Spleen (tissue), 13 donors: ENCODE measurements at places on chromosomes 1 and 21. TPM values are rescaled to one million over a fixed set of nuclear protein-coding genes. Genes with fewer than 3 reads are reported as not detected.

DNA sequence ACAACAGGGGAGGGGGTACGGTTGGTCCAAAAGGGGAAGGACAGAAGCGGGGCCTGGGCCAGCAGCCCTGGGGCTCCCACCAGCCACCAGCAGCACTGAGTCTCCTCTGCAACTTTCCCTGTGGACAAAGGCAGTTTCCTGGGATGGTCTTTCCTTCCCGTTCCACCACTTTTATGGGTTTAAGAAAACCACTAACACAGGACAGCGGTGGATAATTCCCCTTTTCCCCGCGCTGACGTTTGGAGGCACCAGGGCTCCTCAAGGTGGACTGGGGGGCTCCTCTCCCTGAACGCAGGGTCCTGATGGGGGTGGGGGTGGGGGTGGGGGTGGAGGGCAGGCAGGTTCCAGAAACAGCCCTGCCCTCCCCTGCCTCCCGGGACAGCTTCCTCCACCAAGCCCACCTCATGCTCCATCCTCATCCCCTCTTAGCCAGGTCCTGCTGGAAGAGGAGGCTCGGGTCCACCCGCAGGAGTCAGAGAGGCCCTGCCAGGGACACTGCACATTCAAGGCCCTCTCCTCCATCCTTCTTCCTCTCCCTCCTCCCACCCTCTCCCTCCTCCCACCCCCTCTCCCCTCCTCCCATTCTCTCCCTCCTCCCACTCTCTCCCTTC lies 4.8 kb upstream of the COL6A1 start:
- no peak for DNase-seq

DNA sequence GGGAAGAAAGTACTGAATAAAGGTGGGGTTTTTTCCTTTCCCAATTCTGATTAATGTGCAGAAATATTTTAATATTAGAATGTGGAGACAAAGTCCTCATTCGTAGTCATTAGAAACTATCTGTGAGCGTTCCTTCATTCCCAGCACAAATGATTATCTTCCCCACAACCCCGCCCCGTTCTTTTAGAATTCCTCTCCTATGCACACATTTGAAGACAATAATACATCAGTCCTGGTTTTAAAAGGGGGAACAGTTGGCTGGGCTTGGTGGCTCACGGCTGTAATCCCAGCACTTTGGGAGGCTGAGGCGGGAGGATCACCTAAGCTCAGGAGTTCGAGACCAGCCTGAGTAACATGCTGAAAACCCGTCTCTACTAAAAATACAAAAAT lies 876 bp downstream of the ALDH9A1 start:
- DNase-seq, result no peak

- no peak for DNase-seq
Observed at GRCh38 chr21:16159213-16159970, 429.6 kb downstream of the USP25 start.

DNA sequence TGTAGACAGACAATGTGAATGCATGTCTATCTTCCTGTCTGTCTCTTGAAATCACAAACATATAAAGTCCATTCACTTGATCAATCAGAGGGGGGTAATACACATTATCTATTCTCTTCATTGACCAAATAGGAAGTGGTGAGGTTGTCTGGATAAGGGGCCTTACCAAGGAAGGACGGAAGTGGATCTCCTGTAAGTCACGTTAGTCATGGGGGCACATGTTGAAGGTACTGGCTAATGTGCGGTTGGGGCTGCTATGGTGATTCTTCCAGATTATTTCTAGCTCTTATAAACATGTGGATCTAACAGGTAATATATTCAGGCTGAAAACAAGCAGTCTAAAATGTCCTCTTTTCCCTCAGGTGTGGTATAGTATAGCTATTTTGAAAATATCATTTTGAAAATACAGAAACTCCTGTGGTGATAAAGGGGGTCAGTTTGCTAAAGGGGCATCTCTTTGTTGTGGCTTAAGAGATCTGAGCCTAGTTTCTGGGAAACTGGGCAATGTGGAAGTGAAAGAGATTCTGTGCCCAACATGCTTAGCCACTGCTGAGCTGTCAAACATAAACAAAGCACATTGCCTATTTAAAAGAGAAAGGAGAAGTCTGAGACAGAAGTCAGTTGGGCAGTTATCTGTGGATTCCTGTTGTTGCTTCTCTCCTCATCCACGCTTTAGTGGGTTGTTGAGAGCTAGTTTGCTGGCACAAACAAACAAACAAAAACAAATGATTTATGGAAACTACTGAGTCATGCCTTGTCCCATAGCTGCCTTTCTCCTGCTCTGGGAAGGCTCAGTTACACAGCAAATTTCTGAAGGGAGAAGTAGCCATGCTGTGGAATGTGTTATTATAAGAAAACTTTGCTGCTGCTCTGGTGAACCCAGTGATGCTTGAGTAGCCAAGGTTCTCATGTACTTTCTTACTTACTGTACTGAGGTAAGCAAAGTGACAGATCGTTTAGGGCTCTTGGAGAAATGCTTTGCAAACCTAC lies 166.9 kb downstream of the HLX start:
- no peak for DNase-seq

GRCh38 chr1:29880556-29880955 lies 644.2 kb downstream of the PTPRU start:
- no peak for DNase-seq

DNA sequence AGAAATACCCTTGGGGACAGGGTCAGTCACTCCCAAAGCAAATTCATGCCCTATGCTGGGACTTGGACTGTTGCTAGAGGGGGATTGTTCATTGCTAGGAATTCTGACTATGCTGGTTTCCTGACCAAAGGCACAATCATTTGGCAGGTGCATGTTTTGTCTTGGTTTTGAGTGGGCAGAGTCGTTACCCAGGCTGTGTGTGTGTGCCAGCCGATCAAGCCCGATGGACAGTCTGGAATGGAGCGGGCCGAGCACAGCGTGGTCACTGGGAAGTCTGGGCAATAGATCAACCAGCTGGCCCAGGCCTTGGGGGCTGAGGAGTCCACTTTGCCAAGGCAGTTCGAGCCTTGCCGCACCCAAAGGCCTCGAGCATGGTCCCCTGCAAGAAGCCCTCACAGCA lies 60.9 kb downstream of the HTR6 start:
- no peak for DNase-seq

GRCh38 chr1:9710037-9710436 lies 58.5 kb downstream of the PIK3CD start:
- no peak for DNase-seq

- DNase-seq, result no peak
Observed at GRCh38 chr1:84803604-84804003, 89.4 kb downstream of the LPAR3 start.

DNA sequence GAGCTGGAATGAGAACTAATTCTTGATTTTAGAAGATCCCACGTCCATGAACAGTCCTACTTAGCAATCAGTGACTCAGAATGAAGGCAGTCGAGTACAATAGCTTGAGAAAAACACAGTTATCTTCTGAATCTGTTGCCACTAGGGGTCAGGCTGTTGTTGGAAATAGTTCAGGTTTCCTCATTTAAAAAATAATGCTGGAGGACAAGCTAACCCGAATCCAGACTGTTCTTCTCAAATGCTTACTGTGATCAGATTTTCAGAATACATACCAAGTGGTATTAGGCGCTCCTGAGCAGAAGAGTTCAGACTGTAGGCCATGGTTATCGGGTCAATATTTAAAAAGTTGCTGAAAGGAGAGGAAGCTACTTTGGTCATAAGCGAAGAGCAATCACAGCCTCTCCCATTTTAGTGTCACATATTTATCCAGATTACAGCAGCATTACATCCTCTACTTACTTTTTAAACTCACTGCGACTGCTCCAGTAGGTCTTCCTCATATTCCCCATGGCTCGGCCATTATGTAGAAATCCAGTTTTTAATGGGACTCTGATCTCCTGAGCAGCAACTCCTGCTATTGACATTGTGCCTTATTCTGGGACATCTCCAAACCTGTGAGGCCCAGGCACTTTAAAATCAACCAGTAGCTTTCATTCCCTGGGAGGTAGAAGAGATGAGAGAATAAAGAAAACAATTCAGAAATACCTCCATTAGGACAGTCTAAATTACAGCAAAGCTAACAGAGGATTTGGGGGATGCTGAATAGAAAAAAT lies 10.9 kb downstream of the ERRFI1 start:
- DNase-seq, result no peak

DNA sequence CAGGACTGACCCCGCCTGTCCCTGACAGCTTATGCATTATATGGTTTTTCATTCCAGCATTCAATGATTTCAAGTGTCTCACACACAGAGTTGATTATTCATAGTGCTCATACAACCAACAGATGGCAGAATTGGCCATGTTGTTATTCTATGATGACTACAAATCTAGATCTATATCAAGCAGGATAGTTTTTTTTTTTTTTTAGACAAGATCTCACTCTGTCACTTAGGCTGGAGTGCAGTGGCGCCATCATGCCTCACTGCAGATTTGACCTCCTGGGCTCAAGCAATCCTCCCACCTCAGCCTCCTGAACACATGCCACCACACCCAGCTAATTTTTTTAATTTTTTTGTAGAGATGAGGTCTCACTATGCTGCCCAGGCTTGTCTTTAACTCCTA lies 40.1 kb upstream of the LRRC8D start:
- no peak for DNase-seq

DNA sequence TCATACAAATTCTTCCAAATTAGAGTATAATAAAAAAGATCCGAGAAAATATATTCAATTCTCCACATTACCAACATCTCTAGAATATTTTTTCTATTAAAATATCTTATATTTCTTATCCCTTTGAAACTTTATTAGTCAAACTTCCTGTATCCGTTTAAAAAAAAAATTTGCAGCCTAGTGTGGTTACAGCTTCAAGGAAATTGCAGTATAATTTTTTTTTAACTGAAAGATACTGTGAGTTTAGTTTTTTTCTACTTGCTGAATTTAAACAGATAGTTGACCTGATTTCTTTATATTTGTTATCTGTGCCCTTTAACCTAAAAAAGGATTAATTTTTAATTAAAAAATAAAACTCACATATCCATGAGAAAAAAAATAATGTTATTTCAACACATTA lies 1.5 kb downstream of the RGS18 start:
- no peak for DNase-seq

DNA sequence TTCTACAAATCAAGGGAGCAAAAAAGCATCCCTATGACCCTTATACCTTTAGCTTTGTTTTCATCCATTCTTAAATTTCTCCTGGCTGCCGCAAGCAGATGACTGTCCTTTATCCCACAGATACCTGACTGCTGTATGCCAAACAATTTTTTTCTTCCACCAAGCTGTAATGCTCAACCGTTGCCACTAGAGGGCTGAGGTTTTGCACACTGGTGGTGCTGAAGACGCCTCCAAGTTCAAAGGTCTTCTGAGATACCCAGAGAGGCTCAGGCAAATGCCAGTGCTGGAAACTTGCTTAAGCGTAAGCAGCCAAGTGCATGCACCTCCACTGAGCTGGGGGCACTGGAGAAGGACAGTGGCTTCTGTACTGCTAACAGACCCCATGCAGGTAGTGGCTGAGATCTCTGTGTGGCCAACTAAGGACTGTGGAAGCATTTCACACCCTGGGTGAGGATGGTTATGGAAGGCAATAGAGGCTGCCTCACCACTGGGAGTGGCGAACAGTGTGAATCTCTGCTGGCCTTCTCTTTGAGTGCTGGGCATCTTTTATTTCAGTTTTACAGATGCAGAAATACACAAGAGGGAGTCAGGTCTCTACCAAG lies 28.5 kb downstream of the CNIH3 start:
- DNase-seq, result no peak

GRCh38 chr1:59427155-59427554 lies 130.3 kb downstream of the FGGY start:
- no peak for DNase-seq

- DNase-seq, result no peak
Observed at GRCh38 chr1:17425806-17426600, 13.5 kb downstream of the RCC2 start.

DNA sequence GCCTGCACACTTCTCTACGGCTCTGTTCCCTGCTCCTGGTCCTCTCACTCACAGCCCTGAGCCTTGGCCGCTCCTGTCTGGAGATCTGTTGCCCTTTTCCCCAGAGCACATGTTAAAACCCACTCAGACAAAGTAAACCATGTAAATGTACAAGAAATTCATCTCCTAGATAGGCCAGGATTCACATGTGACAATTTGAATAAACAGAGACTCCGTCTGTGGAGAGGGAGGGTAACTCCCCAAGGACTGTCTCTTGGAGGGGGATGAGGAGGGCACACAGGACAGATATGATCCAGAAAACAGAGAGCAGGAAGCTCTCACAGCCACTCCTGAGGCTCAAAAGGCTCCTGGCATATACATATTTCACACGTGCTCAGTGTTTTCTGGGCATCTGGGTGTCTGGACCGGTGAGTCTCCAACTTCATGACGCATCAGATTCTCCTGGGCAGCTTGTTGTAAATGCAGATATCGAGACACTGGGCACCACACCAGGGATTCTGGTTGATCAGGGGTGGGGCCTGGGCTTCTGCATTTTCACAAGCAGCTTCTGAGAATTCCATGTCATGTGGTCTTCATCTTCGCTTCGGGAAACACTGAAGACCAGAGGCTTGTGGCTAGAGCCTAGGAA lies 6.4 kb upstream of the KAZN start:
- no peak for DNase-seq

- DNase-seq, result peak; percentile 86
Observed at GRCh38 chr1:147627435-147628110, 42.8 kb downstream of the ACP6 start.

GRCh38 chr1:33273406-33273805 lies 17.1 kb downstream of the ZNF362 start:
- DNase-seq, result no peak

DNA sequence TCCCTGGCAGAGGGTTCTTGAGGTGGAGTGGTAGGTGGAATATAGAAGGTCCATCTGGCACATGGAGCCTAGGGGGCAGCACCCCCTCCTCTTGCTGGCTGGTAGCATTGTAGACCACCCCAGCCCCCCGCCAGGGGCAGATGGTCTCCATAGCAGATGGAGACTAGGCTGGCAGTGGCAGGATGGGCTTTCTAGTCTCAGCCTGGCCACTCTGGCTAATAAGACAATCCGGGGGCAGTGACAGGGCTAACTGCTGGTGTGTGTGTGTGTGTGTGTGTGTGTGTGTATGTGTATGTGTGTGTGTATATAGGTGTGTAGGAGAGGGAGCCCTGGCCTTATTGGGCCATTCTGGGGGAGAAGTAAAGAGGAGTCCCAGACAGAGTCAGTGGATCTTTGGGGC lies 16.1 kb downstream of the UTP11 start:
- no peak for DNase-seq

DNA sequence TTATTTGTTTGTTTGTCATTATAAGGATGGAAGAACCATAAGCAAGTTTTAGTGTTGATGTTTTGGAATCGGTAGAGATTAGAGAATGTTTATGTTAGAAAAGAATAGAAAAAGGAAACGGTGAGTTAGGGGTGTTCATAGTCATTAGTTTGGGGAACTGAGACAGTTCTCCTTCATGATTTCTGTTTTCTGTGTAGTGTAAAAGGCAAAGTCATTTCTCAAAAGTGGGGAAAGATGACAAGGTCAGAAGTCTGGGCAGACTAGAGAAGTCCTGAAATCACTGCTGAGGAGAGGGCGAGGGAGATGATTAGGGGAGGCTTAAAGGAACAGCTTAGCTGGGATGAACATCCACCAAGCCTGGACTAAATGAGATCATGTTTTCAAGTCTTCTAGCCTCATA lies 498.9 kb downstream of the TTLL7 start:
- no peak for DNase-seq

Gene PRSS38
- not detected for polyA plus RNA-seq

Gene SYNC
- polyA plus RNA-seq, result 4.5 TPM

Gene KRTAP19-3
- not detected for polyA plus RNA-seq

Gene NEK2
- polyA plus RNA-seq, result 1.6 TPM

Gene MYOG
- polyA plus RNA-seq, result not detected

Gene OR10Z1
- polyA plus RNA-seq, result not detected

Gene FCRLA
- 192 TPM for polyA plus RNA-seq

Gene VPS13D
- 15.3 TPM for polyA plus RNA-seq
